ENCODE measurements at places on chromosomes 4 and X.

DNA sequence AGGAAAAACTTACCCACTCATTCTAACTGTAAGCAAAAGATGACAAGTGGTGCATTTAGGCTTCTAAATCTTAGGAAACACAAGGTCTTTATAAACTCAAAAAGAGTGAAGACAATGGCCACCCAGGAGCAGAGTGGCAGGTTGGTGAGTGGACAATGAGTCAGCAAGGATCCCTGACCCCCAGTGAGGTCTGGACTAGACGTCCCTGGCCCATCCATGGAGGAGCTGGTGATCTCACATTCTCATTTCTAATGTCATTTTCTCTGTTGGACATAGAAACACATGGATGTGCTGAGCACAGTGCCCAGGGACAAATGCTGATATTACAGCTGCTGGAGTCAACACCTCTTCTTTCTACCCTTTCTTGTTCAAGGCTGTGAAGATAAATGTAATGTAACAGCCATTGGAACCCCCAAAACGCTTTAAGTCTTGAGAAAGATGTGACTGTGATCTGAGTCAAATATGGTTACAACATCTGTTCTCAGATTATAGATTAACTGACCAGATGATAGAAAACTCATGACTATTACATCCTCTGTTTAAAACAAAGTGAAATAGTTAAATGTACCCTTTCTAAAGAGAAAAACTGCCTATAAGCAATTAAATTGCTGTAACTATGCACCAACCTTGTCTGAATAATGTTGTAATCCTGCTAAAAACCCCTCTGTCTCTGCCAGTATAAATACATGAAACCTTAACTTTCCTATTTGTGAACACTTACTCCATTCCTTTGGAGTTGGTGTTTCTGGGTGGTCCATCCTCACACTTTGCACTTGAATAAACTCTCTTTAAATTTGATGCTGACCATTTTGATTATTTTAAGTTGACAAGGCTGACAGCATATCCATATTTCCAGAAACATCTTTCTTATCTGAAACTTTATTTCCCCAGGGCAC is 92.7 kb downstream of the USP46 start:
- DNase-seq = no peak

- no peak for DNase-seq
These were observed 39.9 kb downstream of the DCX start for GRCh38 chrX:111372086-111372485.

DNA sequence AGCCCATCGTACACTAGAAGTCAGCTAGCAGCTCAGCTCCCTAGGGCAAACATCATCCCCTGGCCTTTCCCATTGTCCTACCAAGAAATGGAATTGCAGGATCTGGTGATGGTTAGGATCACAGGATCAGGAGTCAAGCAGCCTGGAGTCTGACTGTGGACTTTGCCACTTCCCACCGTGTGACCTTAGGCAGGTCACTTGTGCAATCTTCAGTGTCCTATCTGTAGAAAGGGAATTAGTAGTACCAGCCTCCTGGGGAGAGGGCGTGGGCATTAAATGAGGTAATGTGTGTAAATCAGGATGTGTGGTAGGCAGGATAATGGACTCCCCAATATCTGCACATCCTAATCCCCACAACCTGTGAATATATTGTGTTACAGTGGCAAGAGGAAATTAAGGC is 38.6 kb upstream of the APLN start:
- DNase-seq = no peak

DNA sequence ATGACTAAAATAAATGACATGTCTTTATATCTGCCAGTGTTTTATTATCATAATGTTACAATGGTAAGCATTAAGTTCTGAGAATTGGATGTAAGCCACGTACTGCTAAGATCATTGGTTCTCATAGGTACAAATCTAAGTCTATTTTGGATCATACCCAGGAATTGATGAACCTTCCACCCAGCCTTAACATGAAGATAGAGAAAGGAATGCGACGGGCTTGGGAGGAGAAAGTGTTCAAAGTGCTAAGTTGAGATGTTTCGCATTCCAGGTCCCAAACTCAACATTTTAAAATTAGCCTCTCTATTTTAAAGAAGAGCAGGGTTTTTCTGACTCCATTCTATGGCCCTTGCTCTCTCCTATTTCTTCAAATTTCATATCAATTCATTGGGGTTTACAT is 54.9 kb upstream of the FRAS1 start:
- no peak for DNase-seq

- DNase-seq = no peak
These were observed 340.2 kb upstream of the DKK2 start for GRCh38 chr4:107376293-107376692.

DNA sequence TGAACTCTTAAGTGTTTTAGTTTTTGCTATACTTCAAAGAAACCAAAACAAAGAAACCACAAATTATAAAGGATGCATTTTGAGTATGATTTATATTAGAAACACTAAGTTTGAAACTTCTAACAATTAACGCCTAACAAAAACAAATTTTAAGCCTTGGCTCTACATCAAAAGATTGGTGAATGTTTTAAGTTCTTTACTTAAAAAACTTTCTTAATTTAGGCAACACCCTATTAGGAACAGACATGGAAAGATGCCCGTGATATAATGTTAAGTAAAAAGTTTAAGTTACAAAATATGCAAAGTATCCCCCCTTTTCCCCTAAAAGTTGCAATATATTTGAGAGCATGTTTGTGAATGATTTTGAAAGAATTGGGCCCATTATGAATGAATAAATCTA is 21.2 kb downstream of the PROM1 start:
- DNase-seq = no peak

- DNase-seq = no peak
These were observed 111.8 kb upstream of the HUWE1 start for GRCh38 chrX:53798281-53798680.

GRCh38 chr4:55892156-55892555 is 38.7 kb downstream of the EXOC1 start:
- DNase-seq = no peak

GRCh38 chrX:150365990-150366911 is 3.1 kb downstream of the MAMLD1 start:
- no peak for DNase-seq

GRCh38 chr4:177967328-177967727 is 525.1 kb upstream of the AGA start:
- DNase-seq = no peak

DNA sequence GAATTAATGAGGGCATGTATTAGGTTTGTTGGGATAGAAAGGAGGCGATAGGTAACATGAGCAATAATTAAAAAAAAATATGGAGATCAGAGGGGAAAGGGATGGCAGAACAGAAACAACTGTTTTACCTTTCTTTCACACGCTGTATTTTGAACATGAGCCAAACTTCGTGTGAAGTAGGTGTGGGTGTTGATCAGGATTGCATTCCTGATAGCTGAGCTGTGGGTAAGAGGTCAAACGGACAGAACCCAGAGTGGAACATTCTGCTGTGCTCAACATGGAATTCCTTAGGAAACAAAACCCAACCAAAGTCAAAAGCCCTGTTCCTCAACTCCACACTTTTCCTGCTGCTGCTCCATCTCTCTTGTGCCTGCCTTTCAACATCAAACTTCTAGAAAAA is 162.5 kb upstream of the CASK start:
- no peak for DNase-seq

GRCh38 chr4:41414412-41414779 is 123.6 kb upstream of the LIMCH1 start:
- no peak for DNase-seq

GRCh38 chr4:46922205-46922604 is 13.2 kb upstream of the COX7B2 start:
- no peak for DNase-seq

GRCh38 chr4:86718152-86718551 is 124.0 kb downstream of the PTPN13 start:
- DNase-seq = no peak

DNA sequence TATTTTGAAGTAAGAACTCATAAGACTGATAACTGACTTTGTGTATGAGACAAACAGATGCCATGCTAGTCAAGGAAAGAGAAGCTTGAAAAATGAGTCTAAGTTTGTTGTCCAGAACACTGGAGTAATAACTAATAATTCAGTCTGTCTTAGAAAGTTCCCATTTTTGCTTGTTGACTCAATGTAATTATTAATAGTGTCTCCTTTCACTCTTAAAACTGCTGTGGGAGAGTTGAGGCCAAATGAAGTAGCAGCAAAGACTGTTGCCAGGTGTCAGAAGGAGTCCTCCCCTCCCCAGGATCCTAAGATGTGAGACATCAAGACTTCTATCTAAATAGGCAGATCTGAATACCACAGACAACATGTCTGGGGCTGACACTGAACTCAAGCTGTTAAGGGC is 20.8 kb upstream of the FAM13A start:
- DNase-seq = no peak

DNA sequence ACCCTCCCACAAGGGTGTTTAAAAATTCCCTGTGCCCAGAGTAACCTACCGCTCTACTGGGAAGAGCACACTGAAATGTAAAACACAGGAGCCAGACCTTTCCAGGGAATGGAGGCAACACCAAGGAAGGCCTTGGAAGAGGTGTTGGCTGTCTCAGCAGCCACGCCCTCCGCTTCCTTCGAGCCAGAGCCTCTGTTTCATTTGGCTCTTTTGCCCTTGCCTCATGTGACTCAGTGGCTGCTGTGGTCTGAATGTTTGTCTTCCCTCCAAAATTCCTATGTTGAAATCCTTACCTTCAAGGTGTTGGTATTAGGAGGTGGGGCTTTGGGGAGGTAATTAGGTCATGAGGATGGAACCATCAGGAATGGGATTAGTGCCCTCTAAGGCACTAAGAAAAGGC is 11.3 kb downstream of the SCD5 start:
- no peak for DNase-seq

DNA sequence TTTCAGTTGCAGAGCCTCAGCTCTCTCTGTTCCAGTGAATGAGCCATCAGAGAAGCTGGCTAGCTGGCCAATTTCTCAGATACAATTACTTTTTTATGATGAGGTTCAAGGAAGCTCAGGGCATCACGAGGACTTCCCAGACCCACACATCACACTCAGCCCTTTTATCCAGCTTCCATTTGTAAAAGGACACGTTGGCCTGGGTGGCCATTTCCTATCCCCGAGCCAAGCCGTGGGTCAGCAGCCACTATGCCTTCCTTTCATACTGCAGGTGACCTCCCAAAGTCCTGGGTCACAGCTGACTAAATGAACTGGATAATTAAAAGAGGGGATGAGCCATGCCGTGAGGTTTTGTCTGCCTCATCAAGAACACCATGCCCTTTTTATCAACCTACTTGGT is 236.9 kb upstream of the PPARGC1A start:
- no peak for DNase-seq

DNA sequence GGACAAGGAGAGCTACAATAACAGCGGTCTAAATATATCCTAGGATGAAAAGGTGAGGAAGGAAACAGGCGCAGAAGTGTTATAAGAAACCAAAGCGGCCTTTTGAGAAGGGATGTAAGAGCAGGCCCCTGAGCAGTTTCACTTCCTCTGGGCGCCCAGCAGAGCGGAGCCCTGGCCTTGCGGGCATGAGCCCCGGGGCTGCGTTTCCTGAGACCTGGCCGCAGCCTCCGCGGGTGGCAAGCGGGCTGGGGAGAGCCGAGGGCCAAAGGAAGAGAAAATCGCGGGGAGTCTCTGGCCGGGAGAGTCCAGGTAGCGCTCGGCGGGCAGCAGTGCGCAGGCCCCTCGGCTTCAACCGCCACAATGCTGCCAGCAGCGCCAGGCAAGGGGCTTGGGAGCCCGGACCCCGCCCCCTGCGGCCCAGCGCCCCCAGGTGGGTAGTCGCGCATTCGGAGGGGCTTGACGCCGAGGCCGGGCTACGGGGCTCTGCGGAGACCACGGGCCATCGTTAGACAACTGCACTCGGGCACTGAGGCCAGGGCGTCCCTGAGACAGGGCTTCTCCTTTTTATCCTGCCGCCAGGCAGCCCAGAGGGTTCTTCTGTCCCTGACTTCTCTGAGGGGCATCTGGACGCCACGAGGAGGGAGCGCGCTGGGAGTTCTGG is at the start of gene BANK1:
Gene BANK1, plus strand, starts transcription at position 210 of the 661 bp plus-strand sequence. Its CDS starts 151 bp downstream, at position 361.
- peak; percentile 77 for DNase-seq

- peak; percentile 2 for DNase-seq
These were observed 56.6 kb downstream of the LINC00632 start for GRCh38 chrX:140766024-140766611.

- DNase-seq = peak; percentile 50
These were observed 47.0 kb upstream of the SCOC start for GRCh38 chr4:140326395-140326993.

DNA sequence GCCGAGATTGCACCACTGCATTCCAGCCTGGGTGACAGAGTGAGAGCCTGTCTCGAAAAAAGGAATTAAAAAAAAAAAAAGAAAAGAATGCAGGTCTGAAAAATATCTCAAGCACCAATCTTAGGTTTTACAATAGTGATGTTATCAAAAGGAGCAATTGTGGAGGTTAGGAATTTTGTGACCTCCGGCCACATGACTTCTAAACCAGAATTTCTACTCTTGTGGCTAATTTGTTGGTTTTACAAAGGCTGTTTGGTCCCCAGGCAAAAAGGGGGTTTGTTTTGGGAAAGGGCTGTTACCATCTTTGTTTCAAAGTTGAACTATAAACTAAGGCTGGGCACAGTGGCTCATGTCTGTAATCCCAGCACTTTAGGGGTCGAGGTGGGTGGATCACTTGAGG is 15.4 kb upstream of the ZNF41 start:
- DNase-seq = no peak

DNA sequence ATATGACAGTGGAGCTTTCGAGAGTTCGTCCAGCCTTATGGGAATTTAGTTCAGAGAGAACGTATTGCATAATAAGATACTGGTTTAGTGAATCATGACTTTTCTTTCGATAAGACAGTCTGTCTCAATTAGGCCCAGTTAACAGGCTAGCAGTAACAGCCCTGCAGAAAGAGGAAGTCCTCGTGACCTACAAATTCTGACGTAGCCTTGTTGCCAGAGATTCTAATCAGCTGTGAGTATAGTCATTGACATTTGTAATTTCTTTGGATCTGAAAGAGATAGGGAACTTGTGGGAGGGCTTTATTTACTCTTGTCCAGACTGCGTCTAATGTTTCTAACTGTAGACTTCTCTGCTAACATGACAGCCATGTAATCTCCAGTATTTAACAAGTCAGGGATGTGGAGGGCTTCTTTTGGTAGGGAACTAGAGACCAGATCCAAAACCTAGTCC is 15.8 kb downstream of the ART3 start:
- peak; percentile 96 for DNase-seq

DNA sequence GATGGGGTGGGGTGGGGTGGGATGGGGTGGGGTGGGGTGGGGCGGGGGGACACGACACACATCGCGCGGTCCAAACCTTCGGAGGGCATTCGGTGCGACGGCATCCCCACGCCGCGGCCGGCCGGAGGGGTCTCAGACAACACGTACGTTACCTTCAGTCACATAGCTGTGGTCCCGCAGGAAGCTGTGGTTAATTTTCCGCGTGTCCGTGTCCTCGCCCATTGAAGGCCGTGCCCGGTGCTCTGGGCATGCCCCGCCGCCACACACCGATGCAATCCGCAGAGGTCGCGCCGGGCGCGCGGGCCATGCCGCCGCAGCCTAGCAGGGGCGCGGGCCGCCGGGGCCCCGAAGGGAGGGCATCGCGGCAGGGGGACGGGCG is 417 bp downstream of the PPP2R2C start:
- no peak for DNase-seq

DNA sequence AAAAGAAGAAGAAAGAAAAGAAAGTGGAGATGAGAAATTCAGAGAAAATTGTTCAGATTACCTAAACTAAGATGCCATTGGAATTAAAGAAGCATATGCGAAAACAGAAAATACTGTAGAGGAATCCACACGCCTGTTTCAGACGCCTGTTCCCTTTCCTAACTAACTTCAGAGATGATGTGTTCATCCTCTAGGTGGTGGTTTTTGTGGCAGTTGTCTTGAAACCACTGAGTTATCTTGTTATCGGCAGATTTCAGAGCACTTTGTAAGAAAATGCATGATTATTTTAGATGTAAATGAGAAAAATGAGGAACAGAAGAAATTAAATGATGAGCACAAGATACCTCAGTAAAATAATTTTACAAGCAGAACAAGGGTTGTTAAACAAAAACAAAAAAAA is 48.3 kb downstream of the FUNDC1 start:
- no peak for DNase-seq
